Activated T-helper 1 cell treated with anti-CD3 and anti-CD28 coated beads, Interleukin-2, amount 50 U/mL, for 16 hours (primary cell): ENCODE measurements at places on chromosomes 6 and 20.

- no peak for DNase-seq
Measured at GRCh38 chr6:135033238-135033637, 21.4 kb downstream of the HBS1L start.

DNA sequence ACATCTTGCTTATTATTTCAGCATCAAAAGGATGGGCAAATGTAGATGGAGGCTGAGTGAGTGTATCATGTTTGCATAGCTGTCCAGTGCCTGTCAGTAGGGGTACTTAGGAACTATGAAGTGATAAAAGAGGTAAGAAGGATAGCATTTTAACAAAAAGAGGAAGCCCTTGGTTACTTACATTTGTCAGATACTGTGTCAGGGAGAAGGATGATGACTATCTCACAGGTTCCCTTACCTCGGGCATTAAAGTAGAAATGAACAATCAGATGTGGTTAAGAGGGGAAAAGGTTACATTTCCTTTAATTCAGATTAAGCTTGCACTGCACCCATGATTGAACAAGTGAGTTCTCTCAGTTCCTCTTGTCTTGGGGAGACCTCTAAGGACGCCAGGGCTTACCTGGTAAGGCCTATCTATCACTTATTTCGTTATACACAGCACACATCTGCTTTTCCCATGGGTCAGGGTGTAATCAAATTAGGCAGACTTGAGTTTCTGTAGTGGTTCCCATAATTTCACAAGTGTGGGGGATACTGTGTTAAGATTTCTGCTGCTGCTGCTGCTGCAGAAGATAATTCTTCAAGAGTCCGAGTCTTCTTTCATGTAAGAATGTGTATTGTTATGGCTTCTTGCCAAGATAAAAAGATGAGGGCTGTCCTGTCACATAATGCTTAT, 4.5 kb downstream of the FOXO3 start:
- no peak for DNase-seq

- no peak for DNase-seq
Measured at GRCh38 chr6:107740496-107741190, 83.5 kb downstream of the SCML4 start.

- no peak for DNase-seq
Measured at GRCh38 chr6:149860834-149861602, 3.1 kb downstream of the LRP11 start.

GRCh38 chr6:139982652-139983295, 608.3 kb upstream of the CITED2 start:
- no peak for DNase-seq

- DNase-seq, result no peak
Measured at GRCh38 chr6:6260196-6260722, 60.2 kb downstream of the F13A1 start.

DNA sequence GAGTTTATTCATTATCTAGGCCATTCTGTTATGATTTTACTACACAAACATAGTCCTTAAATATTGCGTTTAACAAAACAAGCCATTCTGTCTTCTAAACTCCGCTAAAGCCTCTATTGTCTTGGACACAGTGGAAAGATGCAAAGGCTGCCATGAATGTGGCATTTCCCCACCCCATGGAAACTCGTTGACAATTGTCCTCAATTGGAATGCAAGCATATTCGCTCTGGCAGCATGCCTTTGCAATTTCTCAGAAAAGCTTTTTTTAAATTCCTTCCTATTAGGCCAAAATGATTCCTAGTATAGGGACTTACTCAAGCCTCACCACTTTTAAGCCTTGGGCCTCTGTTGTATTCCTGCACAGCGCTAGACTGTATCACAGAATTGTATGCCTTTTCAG, 22.8 kb downstream of the OR2A4 start:
- DNase-seq, result no peak

GRCh38 chr6:3384241-3385143, 72.4 kb downstream of the SLC22A23 start:
- no peak for DNase-seq

- DNase-seq, result no peak
Measured at GRCh38 chr6:139364302-139364981, 10.0 kb downstream of the CITED2 start.

GRCh38 chr6:83221889-83222479, 28.8 kb downstream of the RWDD2A start:
- no peak for DNase-seq

GRCh38 chr20:57650756-57651483, 30.7 kb upstream of the ZBP1 start:
- DNase-seq, result no peak

DNA sequence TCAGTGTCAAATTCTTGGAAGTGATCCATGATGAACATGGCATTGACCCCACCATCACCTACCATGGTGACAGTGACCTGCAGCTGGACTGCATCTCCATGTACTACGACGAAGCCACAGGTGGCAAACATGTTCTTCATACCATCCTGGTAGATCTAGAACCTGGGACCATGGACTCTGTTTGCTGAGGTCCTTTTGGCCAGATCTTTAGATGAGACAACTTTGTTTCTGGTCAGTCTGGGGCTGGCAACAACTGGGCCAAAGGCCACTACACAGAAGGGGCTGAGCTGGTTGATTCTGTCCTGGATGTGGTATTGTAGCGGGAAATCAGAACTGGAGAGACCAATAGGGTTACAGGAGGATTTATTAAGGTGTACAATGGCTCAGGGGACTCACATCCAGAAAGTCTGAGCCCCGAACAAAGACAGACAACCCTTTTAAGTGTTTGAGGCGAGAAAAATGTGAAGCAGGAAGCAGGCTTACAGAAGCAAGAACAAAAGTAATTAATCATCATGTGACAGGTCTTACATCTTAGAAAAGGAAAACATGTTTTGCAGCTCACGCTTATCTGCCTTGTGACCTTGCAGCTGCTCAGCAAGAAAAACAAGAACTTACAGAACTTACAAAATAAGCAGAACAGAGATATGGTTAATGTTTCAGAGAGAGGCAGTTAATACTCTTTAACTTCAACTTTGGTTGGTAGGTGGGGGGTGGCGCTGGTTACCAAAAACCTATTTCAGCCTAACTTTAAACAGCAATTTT, 58.8 kb upstream of the MOCS1 start:
- no peak for DNase-seq

DNA sequence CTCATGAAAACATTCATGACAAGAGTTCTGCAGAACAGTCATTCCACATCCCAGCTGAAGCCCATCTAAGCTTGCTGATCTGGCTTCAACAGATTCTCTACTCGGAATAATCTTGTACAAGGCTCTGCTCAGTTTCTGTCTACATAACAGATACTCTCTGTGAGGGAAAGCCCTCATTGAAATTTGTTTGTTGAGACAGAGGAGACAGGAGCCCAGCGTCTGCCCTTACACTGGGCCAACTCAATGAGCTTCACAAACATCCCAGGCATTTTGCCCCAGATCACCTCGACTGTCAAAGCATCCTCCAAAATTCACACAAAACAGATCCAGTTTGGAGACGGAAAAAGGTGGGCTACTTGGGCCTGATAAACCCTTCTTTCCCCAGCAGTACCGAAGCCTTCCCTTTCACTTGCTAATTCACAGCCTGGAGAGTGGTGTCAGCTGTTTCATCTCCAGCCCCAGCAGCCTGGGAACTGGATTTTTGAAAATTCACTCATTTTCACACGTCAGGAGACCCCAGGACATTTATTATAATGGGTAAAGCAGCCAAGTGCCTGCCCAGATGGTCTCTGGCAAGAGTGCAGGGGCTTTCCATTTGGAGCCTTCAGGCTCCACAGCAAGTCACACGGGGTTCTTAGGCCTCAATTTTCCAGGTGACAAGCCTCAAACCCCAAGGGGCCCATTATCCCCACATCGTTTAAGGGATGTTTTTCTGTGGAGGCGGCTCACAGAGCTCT, 7.3 kb downstream of the CCDC167 start:
- DNase-seq, result no peak

DNA sequence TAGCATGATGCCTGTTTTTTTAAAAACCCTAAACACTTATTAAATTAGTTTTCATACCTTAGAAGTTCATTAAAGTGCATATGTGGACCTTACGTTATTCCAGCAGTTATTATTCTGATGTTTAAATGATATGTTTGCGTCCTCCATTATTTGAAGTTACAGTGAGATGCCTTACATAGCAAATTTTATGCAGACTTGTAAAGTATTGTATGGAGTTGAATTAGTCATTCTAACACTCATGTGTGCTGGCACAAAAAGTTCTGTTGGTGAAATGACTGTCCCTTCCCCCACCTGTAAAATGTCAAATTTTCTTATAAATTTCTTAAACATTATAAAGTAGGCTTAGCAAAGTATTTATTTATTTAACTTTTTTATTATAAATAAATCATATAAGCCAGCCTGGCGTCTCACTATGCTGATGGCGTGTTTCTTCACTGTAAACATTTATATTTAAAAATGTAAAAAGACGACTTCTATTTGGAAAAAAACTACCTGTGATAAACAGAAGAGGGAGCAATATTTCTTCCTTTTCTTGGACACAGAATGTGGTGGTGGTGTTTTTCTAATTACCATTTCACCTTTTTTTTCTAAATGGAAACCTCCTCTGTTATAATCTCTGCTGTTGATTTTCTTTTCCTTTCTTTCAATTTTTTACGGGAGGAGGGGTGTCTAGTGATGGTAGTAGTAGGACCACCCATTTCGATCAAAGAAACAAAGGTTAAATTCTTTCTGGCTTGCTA, 155.4 kb downstream of the RFPL4B start:
- no peak for DNase-seq

DNA sequence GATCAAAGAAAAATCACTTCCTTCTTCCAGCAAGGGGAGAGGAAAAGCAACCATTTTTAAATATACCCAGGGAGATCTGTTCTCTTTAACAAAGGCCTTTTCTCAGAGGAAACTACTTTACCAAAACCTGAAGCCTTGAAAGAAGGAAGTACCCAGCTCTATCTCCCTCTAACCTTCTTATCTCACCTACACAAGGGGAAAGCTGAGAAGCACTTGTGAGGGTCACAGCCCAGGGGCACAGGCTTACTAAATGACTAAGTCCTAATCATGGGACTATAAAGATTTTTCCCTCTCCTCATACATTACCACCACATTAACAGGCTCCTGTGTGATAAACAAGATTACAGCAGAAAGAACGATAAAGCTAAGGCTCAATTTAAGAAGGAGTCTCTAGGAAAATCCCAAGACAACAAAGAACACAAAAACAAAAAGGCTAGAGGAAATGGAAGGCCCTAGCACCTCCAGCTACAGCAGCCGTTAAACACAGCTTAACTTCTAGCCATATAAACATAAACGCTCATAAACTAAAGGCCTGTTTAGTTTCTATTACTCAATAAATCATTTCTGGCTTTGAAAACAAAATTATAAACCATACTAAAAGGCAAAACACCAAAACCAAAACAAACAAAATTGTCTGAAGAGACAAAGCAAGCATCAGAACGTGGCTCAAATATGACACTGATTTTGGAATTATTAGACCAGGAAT, 284.9 kb upstream of the ECI2 start:
- DNase-seq, result no peak

- peak; percentile 8 for DNase-seq
Measured at GRCh38 chr6:16130932-16131387, 2.1 kb downstream of the MYLIP start.

- DNase-seq, result no peak
Measured at GRCh38 chr20:51876313-51876940, 74.1 kb upstream of the SALL4 start.

GRCh38 chr6:122676146-122676545, 65.9 kb downstream of the PKIB start:
- DNase-seq, result no peak

- no peak for DNase-seq
Measured at GRCh38 chr6:133693565-133693964, 195.3 kb upstream of the TCF21 start.

- no peak for DNase-seq
Measured at GRCh38 chr6:3698021-3698420, 53.5 kb downstream of the PXDC1 start.

GRCh38 chr6:116971959-116972358, 94.9 kb downstream of the RFX6 start:
- no peak for DNase-seq

DNA sequence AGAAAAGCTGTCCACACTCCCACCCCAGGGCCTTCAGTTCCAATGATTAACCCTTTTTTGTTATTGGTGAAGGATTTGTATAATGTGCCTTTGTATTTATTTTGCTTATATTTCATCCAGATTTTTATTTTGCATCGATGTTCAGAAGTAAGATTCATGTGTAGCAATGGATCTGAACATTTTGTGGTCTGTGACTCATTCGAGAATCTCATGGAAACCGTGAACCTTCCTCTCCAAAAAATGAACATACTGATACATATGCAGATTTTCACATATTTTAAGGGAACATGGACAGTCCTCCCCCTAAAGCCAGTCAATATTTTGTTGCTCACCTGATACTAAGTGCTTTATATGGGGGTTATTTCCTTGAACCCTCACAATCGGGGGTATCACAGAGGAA, 421.8 kb upstream of the SOX4 start:
- DNase-seq, result no peak

DNA sequence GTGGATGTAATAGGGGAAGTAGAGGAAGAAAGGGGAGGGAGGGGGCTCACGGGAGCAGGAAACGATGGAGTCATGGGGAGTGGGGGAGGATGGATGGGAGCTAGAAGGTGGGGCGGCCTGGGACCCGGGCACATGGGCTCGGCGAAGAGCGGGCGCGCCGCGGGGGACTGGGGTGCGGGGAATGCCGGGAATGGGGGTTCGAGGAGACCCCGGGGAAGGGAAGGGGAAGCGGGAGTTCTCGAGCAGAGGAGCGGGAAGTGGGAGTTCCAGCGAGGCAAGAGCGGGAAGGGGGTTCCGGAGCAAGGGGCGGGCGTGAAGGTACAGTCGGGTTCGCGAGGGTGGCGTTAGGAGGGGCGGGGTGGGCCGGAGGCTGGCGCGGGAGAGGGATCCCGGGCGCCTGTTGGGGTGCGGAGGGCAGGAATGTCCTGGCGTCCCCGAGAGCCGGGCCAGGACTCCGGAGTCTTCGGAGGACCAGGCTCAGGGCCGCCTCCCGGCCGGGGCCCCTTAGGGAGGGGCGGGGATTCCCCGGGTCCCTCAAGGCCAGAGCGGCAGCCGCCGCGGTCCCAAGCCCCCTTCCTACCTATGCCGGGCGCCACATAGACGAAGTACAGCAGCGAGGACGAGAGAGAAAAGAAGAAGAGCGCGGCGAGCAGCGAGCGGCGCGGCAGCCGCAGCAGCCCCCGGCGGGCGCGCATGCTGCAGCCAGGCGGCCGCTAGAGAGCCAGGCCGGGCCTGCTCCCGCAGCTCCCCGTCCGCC, 504 bp downstream of the B4GALT5 start:
- peak; percentile 13 for DNase-seq

DNA sequence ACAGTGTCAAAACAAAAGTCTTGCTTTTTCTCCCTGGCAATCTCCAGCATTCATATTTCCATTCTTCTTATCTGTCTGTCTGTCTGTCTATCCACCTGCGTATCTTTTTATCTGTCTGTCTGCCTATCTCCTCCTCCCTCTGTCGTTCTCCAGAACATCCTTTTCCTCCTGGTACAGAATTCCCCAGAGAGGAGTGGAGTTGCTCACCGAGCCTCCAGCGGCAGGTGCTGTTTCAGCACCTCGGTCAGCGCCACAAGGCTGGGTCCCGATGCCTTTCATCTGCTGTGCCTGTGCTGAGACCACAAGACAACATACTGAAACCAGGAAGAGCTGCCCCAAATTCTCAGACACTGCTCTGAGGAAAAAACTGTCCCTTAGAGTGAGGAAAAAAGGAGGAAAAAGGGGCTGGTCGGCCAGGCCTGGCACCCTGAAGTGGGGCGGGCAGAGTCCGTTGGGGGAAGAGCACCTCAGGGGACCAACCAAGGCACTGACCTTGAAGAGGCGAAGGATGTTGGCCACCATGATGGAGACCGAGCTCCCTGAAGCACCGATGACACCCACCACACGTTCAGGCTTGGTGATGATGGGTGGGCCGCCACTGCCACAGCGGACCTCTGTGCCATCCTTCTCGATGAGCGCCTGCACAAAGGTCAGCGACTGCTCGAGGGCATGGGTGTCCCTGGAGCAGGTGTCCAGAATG, 13.3 kb downstream of the GRM4 start:
- no peak for DNase-seq
